ENCODE measurements at places on chromosomes 3 and 15.

DNA sequence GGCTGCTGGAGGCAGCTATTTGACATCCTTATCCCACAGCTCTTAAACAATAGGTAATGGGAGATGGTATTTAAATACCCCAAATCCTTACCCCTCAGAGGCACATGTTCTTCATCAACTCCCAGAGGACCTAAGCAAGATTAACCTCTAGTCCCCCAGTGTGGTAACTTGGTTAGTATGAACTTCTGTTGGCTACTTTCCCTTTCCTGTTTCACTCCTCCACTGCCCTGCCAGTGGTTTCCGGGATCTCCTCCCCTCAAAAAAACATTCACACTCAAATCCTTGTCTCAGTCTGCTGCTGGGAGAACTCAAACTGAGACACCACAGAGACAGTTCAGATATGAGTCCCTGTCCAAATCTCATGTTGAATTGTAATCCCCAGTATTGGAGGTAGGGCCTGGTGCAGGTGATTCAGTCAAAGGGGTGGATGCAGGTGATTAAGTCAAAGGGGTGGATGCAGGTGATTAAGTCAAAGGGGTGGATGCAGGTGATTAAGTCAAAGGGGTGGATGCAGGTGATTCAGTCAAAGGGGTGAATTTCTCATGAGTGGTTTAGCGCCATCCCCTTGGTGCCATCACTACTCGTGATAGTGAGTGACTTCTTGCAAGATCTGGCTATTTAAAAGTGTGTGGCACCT lies 335.0 kb upstream of the CTNNB1 start:
- no peak for DNase-seq

DNA sequence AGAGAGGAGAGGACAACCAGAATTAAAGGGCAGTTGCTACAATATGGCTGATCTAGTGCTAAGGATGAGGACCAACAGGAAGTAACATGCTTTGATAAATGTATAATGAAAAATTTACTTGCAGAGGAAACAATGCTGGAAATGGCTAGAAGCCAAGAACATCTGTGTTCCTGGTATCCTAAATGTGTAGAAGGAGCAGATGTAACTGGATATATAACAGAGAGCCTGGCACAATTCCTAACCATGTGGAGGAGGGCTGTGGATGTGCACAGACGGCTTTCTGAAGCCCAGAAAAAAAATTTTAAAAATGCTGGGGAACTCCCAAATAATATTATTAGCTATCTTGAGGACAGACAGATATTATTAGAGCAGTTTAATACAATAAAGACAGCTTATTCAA lies 159.4 kb upstream of the GBE1 start:
- DNase-seq: no peak

DNA sequence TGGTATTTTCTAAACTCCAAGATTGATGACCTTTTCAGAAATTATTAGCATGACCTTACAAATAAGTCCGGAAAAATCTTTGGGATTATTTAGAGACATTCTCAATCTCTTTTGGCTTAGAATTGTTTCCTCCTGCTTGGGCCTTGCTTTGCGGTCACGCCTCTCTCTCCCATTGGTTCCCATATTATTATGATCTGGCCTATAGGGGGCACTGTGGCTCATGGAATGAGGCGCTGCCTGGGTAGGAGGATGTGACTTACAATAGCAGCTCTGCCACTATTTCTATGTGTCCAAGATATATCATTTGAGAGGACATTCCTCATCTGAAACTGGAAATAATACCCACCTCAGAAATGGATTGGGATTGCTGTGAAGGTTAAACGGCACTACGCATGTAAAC lies 464.9 kb downstream of the MFSD1 start:
- DNase-seq: no peak

DNA sequence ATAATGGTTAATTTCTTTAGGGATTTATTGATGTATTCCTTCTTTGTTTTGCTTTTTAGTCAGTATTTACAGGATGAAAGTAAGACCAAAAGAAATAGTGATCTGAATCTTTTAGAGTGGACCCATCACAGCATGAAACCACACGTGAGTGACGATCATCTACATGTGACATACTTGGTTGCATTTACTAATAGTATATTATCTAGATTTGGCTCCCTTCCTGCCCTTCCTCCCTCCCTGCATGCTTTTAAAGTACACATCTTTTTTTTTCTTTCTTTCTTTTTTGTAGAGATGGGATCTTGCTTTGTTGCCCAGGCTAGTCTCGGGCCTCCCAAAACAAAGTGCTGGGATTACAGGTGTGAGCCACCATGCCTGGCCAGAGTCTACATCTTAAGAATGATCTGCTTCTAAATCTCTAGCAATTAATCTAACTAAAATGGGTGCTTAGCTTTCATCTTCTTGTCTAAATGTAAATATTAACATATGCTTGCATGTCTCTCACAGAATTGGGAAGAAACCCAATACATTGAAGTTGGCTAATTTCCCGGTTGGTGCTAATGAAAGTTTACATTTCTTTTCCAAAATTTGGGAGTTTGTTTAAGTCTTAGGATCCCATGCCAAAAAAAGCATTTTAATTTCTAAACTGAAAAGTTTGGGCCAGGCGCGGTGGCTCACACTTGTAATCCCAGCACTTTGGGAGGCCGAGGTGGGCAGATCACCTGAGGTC lies 38.0 kb downstream of the SENP2 start:
- no peak for DNase-seq

DNA sequence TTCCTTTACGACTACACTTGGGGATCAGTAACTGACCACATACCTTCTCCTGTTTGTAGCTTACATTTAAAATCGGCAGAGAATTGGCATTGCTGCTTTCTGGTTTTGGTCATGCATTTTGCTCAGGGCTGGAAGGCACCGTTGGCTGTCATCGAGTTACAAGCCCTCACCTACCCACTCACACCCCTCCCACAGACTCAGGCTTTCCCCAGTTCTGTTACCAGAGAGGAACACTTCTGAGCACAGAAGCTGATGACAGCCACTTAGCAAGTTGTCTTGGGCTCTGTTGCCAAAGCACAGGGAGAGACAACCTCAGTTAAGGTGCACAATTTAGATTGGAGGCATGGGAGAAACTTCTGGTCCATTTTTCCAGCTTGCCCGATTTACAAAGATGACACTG lies 204.8 kb upstream of the TOPAZ1 start:
- no peak for DNase-seq

DNA sequence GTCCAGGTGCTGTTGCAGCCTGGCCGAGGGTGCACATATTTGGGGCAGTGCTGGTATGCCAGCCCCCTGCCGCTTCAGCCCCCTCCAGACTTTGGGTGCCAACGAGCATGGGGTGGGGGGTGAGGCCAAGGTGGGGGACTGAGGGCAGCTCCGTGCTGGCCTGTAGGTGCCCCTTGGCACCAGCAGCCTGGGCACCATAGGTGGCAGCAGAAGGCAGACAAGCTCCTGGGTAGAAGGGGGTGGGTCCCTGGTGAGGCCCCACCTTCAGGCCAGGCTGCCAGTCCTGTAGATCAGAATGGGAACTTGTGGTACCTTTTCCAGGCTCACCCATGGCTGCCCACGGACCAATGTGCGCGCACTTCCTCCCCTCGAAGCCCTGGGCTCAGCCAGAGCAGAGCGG lies 16.1 kb upstream of the PLA2G4E start:
- no peak for DNase-seq

DNA sequence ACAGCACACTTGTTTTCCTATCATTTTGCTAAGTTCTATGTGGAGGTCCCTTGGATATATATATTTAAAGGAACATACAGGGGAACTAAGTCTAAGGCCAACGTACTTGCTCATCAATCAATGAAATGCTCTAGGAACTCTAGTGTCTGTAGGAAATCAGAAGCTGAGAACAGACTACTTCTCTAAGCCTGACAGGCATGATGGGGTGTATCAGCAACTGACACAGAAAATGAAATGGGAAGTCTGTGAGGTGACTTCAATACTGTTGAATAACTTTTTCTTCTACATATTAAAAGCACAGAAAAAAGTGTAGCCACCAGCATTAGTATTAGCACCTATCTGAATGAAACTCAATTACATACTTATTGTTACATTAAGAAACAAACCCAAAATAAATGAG lies 56.9 kb upstream of the CSPG5 start:
- DNase-seq: no peak

DNA sequence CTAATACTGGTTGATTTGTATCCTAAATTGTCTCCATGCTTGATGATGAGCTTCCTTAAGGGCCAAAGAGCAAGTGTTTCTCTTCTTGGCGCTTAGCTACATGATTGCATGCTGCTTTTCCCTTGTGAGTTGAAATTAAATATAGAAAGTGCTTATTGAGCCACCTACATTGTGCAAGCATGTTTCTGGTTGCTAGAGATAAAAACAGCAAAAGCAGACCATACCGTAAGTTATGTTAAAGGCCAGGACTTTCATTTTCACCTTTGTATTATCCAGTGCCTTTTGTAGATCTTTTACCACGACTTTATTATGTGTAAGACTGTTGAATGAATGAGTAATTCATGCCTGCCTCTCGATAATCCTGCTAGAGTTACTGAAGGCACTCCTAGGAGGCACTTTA lies 41.9 kb upstream of the CCNB2 start:
- DNase-seq: no peak

- DNase-seq: no peak
Measured at GRCh38 chr15:88635318-88635717, 3.5 kb upstream of the ISG20 start.

GRCh38 chr15:68566377-68566954 lies 12.3 kb upstream of the CORO2B start:
- no peak for DNase-seq

DNA sequence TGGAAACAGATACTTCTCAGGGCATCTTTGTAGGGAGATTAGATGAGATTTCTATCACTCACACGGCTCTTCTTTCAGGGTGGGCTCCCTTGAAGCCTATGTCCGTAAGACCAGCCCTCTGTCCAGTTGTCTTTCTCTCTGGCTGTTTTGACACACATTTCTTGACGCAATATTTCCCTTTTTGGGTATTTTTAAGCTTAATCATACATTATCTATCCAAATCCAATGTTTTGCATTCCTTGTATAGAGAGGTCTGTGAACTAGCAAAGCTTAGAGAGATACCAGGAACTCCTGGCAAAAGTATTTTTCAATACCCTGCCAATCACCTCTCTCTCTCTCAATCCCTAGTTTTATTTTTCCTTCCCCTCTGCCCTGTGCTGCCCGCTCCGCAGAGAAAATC lies 79.3 kb downstream of the EOMES start:
- no peak for DNase-seq

- DNase-seq: no peak
Measured at GRCh38 chr15:39455471-39455991, 125.3 kb upstream of the THBS1 start.

GRCh38 chr3:15924914-15925313 lies 127.1 kb upstream of the ANKRD28 start:
- DNase-seq: no peak

DNA sequence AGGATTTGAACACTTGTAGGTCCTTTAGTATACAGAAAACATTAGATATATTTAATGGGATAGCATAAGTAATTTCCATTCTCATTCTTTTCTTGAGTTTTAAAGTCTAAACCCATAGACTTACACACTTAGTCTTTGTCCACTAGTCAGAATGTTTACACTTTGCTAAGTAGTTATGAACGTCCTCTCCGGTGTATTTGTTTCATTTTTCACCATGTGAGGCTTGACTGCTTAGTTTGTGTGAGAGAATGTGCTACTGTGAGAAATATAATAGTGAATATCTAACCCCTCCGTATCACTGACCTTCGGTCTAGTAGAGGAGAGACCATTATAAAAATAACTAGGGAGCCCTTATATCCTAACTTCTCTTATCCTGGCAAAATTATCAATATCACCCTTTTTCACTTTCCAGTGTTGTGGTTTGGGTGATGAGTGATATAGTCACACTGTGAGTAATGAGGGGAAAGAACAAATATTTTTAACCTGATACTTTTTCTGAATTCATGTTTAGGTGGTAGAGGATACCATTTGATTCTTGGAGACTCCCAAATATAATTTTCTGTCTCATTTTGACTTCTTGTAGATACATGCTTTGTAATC lies 122.4 kb downstream of the UBE2E2 start:
- DNase-seq: no peak

GRCh38 chr3:192129586-192129985 lies 597.8 kb downstream of the FGF12 start:
- DNase-seq: no peak

DNA sequence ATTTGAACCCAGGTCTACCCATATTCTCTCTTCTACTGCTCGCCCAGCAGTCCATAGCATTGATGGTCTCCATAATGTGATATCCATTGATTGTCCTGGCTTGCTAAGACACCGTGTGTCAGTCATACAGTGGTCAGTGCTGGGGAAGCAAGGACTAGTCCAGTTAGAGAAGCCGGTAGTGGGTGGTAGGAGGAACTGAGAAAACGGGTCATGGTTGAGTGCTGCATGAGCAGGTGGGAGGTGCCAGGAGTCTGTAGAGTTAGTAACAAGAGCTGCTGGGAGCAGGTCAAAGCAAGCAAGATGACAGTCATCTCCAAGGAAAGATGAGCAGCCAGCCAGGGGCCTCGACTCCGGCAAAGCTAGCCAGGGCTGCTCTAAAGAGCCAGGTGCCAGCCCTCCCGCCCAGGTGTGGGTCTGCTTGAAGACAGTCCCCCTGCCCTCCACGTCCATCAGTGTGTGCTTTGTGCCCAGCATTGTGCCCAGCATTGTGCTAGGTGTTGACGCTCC lies 29.5 kb upstream of the USP3 start:
- DNase-seq: no peak

DNA sequence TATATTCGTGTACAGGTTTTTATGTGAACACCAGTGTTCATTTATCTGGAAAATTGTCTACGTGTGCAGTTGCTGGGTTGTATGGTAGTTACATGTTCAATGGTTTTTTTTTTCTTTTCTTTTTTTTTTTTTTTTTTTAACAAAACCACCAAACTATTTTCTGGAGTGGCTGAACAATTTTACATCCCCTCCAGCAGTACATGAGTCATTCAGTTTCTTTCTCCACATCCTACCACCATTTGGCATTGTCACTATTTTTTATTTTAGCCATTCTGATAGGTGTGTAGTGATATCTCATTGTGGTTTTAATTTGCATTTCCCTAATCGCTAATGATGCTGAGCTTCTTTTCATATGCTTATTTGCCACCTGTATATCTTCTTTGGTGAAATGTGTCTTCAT lies 256.3 kb upstream of the EOMES start:
- no peak for DNase-seq

- DNase-seq: no peak
Measured at GRCh38 chr3:145357453-145357852, 803.5 kb downstream of the PLOD2 start.

DNA sequence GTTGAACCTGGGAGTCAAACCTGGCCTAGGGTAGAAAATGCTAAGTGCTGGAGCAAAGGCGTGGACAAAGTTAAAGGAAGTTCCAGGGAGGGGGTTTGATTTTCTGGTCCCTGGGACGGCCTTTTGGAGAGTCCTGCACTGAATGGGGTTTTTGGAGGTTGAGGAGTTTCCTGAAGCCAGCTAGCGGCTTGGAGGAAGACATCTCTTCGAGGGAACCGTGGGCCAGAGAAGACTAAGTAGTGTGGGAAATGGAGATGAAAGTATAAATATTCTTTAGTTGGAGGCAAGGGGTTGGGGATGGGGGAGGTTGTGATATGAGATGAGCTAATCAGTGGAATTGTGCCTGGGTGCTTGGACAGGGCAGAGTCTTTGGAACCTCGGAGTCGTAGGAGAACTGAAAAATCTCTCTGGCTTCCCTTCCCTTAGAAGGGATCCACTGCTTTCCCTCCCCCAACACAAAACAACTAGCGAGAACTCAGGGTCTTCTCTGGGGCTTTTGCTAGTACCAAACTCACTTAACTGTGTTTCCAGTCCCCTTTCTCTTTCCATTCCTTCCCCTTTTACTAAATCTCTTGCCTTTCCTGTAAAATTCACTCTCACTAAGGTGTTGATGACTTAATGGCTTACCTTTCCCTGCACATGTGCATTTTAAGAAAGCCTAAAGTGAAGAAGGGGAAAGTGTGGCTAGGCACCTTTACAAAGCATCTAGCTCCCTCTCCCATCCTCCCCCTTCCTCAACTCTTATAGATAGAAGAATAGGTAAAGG lies 1.0 kb downstream of the LPP start:
- DNase-seq: no peak
